ENCODE measurements at places on chromosomes 3 and 15. TPM values are rescaled to one million over a fixed set of nuclear protein-coding genes. Genes with fewer than 3 reads are reported as not detected.

The TRIM42 gene
- total RNA-seq, result not detected

GRCh38 chr3:71069797-71070196 lies 513.7 kb downstream of the FOXP1 start:
- H3K27ac ChIP-seq, result no peak overlapping the region
- peak; percentile 58 for DNase-seq
- H3K36me3 ChIP-seq, result no peaks in the 10 kb centered on the region

DNA sequence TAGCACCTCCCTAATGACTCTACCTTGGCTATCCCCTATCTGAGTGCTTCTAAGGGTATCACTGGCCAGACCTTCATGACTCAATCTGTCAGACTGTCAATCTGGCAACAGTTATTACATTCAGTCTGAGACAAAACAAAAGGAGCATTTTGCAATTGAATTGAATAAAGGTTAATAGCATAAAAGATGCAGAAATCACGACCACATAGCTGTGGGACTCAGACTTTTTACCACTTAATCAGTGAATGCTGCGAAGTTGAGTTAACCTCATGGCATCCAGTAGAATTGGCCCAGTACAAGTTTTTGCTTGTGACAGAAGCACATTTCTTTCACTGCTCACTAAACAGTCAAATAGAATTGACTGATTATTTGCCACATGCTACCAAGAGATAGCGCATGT lies 480.7 kb upstream of the DPPA4 start:
- H3K27ac ChIP-seq, result no peak overlapping the region
- no peaks in the 10 kb centered on the region for H3K27me3 ChIP-seq
- no peaks in the 10 kb centered on the region for H3K4me1 ChIP-seq
- H3K36me3 ChIP-seq, result no peaks in the 10 kb centered on the region
- DNase-seq, result no peak

DNA sequence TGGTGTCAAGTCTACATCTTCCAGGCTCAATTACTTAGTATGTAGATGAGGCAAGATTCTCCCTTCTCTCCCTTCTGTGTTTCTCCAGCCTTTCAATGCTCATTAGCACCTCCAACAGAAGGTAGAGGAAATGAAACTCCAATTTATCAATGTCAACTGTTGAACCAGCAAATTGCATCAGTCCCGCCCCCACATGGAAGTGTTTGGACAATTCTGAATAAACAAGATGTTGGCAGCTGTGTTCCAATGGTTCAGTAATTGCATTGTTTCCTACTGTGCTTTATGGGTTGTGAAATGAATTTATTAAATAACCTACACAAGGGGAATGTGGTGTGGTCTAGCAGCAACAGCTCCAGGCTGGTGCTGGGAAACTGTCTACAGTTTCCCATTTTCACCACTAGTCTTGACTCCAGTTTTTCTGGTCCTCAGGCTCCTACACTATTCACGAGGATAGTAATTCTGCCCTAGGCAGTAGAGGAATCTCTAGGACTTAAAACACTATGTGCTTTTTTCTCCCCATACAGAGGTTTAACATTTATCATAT lies 91.9 kb downstream of the MB21D2 start:
- H3K27me3 ChIP-seq, result no peaks in the 10 kb centered on the region
- H3K4me1 ChIP-seq, result no peaks in the 10 kb centered on the region
- peaks cover 5% of the 10 kb centered on the region for H3K36me3 ChIP-seq
- H3K4me3 ChIP-seq, result no peak overlapping the region
- DNase-seq, result no peak

- H3K4me3 ChIP-seq, result no peak overlapping the region
- peaks cover 3% of the 10 kb centered on the region for H3K36me3 ChIP-seq
- H3K27ac ChIP-seq, result no peak overlapping the region
- no peaks in the 10 kb centered on the region for H3K4me1 ChIP-seq
- DNase-seq, result peak; percentile 7
Observed at GRCh38 chr3:16168211-16168610, 6.3 kb upstream of the GALNT15 start.

DNA sequence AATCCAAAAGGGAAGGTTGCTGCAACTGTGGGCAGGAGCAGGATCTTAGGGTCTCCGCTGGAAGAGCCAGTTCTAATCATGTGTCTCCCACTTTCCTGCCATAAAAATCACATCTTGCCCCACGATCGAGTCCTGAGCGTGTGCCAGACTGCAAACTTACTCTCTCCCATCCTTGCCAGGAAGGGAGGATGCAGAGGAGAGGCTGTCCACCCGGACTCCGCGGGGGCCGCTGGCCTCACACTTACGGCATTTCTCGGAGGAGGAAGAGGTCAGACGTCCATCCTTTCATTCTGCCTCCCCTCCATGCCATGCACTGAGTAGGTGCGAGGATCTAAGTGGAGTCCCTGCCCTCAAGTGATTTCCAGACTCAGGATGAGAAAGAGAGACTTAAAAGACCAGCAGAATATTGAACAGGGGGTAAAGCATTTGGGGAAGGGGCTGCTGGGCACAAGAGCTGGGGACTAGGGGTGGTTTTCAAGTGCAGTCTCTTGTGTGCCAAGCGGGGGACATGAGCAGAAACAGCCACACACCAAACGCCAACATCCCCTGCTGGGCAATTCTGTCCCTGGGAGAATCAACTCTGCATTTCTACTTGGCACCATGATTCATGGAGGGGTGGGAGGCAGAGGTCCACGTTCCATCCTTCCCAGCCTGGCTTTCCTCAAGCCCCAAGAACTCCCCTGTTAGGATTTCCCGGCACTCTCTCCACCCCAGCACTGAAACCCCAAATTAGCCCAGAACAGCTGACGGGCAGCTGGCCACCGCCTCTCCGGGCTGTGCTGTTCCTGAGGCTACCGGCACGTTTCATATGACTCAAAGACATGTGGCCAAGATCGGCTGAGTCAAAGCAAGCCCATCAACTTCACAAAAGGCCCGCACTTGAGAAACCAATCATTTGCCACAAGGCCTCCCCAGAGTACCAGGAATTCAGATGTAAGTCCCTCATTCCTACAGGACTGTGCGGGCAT lies 11.6 kb downstream of the OXTR start:
- H3K4me3 ChIP-seq, result no peak overlapping the region
- no peaks in the 10 kb centered on the region for H3K4me1 ChIP-seq
- DNase-seq, result peak; percentile 20
- H3K27ac ChIP-seq, result no peak overlapping the region

The CAPN3 gene
- 0.31 TPM for total RNA-seq

DNA sequence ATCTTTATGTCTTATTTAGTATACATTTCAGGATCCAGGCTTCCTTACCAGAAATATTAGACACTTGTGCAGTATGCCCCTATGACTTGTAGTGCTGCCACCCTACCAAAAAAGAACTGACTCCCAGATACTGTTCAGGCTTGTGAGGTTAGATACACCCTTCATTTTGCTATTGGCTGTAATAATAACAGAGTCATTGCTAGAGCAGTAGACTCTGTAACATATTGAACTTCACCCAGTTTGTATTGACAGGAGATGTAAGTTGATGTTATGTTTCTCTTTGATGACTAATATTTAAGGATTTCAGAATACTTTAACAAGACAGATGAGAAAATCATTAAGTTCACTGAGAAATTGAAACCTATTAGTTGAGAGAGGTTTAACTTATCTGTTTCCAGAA lies 32.9 kb downstream of the RNF111 start:
- H3K27me3 ChIP-seq, result no peaks in the 10 kb centered on the region
- H3K4me1 ChIP-seq, result no peaks in the 10 kb centered on the region
- no peak for DNase-seq
- peaks cover 16% of the 10 kb centered on the region for H3K36me3 ChIP-seq
